ENCODE measurements at places on chromosomes 16 and 17. TPM values are rescaled to one million over a fixed set of nuclear protein-coding genes. Genes with fewer than 3 reads are reported as not detected.

The OTOP2 gene
- total RNA-seq = not detected

GRCh38 chr17:6570731-6571451 is 14.5 kb upstream of the PITPNM3 start:
- DNase-seq = no peak

GRCh38 chr17:30380643-30381339 is 2.1 kb downstream of the CPD start:
- DNase-seq = peak; percentile 25

DNA sequence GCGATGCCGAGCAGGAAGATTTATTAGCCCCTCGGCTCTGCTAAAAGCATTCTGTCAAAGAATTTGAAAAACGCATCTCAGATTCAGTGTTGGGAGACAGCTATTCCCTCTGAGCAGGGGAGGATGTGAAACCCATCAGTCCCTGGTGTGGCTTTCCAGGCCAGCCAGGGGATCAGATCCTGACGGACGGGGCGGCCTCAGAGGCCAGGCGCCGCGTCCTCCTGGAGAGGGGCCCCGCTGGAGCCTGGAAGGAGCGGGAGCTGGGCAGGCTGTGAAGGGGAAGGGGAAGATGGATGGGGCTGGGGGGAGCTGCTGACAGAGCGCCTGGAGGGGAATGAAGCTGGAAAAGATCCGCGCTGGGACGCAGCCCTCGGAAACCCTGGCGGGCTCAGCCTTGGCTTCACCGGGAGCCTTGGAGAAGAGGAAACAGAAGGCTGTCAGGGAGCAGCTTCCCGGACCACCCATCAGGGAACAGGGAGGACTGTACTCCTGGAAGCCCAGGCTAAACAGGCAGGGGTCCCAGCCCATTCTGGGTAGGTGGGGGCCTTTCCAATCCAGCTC is 358.0 kb downstream of the C16orf95 start:
- DNase-seq = no peak

The GAN gene
- total RNA-seq = 6.9 TPM

DNA sequence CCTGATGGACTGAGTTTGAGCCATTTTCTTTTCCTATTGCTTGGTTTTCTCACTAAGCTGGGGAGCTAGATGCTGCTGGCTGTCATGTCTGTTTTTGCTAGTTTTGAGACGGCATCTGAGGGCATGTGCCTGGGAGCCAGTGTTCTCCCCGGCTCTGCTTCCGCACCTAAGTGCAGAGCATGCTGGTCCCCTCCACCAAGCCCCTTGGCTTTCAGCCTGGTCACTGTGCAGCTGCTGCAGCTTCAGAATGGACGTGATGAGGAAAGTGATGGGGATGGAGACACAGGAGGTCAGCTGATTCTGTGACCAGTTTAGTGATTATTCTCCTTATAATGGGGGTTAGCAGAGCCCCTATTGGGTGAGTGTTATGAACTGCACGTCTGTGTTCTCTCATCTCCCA is 28.5 kb downstream of the DNAH17 start:
- no peak for DNase-seq

The PKMYT1 gene
- 1.0 TPM for total RNA-seq

DNA sequence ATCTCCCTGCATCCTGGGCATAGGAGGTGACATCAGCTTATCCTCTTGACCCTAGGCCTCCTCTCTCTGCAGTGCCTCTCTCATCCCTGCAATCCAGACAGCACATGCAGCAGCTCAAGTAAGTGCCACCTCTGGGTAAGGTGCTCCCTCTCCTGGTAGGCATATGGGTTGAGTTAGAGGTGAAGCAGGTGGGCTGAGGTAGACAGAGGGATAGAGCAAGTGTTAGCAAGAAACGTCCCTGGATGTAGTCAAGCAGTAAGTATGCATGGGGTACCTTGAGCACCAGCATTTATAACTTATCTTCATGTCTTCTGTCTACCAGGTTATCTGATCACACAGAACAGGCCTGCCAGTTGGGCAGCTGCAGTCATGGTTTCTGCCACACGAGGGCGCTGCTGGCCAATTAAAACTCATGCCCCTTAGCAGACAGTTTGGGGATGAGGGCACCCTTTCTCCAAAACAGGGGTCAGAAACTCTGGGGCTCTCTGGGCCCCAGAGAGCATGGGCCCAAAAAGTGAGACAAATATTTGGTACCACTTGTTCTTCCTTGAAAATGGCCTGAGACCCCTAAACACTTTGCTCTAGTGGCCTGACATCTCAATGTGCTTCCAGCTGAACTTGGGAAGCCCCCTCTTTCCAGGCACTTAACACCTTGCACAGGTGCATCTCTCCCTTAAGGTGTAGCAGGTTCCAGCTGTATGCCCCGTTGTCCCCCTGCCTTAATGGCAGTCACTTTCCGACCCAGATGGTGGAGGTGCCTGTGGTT is 59.8 kb downstream of the NEUROD2 start:
- DNase-seq = peak; percentile 83

The DNAAF8 gene
- 0.19 TPM for total RNA-seq

- DNase-seq = no peak
Measured at GRCh38 chr17:46789610-46790009, 28.9 kb downstream of the WNT3 start.

- DNase-seq = no peak
Measured at GRCh38 chr16:74183601-74184360, 112.8 kb upstream of the PSMD7 start.

The TBC1D3D gene
- 2.3 TPM for total RNA-seq

The HSPB9 gene
- not detected for total RNA-seq

GRCh38 chr17:42210046-42210445 is 15.8 kb upstream of the GHDC start:
- DNase-seq = no peak

The ABCC12 gene
- total RNA-seq = not detected

The AFMID gene
- total RNA-seq = 18.2 TPM

DNA sequence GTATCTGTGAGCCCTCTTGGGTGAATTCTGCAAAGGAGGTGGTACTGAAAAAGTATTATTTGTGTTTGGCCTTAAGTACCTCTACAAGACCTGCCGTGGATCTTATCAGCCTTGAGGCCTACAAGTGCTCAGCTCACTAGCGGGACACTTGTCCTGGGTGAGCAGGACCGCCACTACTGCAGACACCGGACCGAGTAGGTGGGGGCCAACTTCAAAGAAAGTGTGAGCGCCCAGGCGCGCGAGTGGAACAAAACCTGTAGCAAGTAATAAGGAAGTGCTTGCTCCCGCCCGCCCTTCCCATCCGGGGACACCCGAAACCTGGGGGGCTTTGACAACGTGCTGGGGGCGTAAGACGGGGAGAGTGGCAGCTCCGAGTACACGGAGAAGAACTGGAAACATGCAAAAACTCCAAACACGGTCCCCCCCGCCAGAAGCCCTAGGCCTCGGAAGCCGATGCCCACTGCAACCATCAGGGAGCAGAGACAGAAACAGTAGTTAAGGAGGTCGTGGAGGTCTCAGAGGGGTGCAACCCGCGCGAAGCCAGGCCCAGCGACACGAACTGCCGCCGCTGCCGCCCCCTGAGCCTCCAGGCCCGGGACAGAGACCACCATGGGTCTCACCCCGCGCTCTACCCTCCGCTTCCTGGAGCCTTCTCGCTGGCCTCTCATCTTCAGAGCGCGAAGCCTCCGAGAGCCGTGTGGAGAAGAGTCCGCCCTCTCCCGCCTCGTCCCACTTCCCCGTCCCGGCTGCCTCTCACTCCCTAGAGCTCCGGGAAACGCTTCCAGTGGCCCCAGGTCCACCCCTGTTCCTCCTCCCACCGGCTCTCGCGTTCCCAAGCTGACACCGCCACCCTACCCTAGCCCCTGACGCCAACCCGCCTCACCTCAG is 537 bp downstream of the CNOT1 start:
- DNase-seq = peak; percentile 76

GRCh38 chr16:77937473-77938149 is 84.7 kb upstream of the CLEC3A start:
- no peak for DNase-seq

DNA sequence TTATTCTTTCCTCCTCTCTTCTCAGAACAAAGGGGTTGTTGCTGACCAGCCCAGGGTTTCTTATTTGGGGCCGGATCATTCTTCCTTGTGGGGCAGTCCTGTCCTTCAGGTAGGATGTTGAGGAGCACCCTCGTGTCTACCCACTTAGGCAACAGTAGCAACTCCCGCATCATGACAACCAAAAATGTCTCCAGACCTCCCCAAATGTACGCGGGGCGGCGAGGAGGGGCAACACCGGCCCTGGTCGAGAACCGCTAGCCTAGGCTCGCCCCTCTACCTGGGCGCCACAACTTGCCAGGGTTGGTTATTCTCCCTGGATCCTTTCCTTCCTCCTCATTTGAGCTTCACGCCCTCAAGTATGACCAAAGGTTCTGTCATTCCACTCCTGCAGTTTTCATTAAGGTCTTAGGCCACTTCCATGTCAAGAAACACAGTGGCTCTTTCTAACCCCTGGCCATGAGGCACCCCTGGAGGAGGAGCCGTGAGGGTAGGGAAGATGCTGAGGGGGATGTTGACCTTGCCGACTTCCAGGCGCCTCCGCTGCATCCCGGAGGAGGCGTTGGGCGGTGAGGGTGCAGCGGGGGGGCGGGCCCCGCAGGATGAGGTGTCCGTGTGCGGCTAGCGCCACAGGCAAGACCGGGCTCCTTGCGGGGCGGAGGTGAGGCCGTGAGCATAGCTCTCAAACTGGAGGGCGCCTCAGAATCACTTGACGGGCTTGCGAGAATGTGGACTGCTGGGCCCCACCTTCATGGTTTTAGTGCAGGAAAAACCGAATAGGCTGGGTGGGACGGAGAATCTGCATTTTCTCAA is 712 bp upstream of the SPECC1 start:
- no peak for DNase-seq

The RTN4RL1 gene
- 0.10 TPM for total RNA-seq

DNA sequence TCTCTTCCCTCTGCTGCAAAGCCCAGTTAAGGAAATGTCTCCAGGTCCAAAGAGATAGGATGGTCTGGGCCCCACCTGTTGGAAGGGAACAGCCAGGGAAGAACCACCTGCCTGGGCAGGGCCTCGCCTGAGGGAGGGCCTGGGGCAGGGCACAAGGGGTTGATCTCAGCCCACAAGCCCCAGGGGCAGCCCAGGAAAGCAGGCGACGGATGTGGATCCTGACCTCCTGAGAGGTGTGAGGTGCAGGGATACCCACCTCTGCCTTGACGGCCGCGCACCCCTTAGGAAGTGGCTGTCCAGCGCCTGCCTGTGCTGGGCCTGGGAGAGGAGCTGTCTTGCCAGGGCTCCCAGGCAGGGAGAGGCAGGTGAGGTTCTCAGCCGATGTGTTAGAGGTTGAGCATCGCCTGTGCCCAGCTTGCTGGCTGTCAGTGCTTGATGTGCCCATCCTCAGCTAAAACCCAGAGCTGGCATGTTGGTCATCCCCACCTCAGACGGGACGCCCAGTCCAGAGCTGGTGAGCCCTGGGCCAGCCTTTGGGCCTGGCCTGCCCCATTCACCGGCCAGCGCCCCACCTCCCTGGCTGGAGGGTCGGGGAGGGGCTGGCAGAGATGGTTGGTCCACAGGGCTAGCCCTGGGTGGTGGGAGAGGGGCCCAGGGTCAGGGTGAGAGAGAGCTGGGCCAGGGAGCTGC is 434 bp downstream of the CEMP1 start:
- DNase-seq = no peak

DNA sequence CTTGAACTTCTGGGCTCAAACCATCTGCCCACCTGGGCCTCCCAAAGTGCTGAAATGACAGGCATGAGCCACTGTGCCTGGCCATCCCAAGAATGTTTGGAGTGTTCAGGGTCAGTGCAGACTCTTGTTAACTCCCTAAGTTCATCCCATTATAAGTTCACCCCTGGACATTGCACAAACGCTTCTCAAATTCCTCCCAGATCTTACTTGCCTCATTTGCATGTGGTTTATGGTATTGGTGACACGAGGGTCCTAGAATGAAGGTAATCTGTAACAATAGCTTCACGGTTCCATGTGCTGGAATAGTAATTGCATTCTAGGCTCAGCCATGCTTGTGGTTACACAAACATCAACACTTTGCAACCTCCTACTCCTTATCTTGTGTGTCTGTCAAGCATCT is 5.0 kb upstream of the CCDC42 start:
- DNase-seq = no peak

GRCh38 chr17:57953705-57954396 is 1.4 kb downstream of the CUEDC1 start:
- no peak for DNase-seq

DNA sequence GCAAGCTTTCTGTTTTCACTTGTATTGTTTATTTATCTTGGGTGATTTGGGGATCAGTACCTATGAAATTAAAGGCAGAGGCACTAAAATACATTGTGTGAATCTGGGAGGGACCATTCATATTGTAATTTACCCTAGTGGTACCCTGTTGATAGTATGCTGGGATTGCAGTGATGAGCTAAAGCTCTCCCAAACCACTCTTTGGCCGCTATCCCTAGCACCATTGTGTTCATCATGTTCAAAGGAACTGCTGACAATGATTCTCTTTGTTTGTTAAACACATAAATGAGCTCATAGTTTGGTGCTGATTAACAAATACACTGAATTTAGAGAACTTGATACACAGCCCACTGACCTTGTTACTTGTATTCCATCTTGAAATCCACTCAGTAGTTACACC is 1469.8 kb downstream of the CDH11 start:
- DNase-seq = no peak

The CEMP1 gene
- 1.2 TPM for total RNA-seq

The CDH5 gene
- not detected for total RNA-seq

The KRTAP3-1 gene
- not detected for total RNA-seq

All from B cell (primary cell).